Activated T-cell treated with anti-CD3 and anti-CD28 coated beads for 24 hours (primary cell): ENCODE measurements at places on chromosomes 5 and 9.

GRCh38 chr5:80142996-80143395, 107.8 kb downstream of the THBS4 start:
- DNase-seq: no peak

DNA sequence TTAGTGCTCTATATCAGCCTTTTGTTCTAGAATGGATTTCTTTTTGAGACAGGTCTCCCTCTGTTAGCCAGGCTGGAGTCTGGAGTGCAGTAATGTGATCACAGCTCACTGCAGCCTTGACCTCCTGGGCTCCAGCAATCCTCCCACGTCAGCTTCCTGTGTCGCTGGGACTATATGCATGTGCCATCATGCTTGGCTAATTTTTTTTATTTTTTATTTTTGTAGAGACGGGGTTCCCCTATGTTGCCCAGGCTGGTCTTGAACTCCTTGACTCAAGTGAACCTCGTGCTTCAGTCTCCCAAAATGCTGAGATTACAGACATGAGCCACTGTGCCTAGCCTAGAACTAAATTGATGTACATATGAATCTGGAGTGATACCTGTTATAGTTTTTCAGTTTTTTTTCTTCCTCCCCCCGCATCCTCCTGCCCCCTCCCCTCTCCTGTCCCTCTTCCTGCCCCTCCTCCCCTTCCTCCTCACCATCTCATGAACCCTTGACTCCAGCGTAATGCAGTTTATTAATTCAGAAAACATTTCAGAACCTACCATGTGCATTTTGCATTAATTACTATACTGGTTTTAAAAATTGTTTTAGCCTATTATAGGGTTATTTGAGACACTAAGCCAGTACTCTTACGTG, 37.4 kb upstream of the TNFAIP8 start:
- DNase-seq: no peak

DNA sequence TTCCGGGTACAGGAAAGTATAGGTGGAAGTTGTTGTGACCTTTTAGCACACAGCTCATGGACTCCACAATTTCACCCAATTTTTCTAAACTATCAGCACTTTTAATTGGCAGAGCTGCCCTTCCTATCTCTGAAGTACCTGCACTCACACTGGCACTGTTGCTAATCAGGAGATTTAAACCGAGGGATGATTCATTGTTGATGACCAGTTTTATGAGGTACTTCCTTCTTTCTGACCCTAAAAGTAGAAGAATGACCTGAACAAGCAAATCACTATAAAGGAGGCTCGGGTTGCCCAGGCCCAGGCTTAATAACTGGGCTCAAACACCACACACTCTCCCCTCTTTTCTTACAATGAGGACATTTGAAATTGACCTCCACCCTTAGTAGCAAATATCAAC, 105.9 kb downstream of the KCNN2 start:
- no peak for DNase-seq

GRCh38 chr9:126125577-126125976, 201.1 kb upstream of the MVB12B start:
- DNase-seq: no peak

- no peak for DNase-seq
Observed at GRCh38 chr9:131685753-131686706, 53.8 kb downstream of the RAPGEF1 start.

DNA sequence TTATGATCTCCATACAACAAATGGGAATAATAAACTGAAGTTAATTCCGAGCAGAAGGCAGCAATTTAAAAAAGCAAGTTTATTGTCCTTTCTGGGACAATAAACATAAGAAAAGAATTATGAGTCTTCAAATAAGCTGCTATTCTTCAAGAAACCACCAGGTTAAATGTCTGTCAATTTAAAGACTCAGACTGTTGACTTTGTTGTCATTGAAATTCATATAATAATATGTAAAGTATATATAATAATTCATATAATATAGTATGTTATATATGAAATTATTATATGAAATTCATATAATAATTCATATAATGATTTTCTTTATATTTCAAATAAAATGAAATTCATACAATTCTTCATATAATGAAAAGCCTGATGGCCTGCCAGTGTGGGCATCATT, 497.5 kb upstream of the RGMB start:
- DNase-seq: no peak
